ENCODE measurements at places on chromosomes 16 and 17. TPM values are rescaled to one million over a fixed set of nuclear protein-coding genes. Genes with fewer than 3 reads are reported as not detected.

GRCh38 chr16:85832570-85833218 is 33.2 kb downstream of the COX4I1 start:
- H3K4me1 ChIP-seq: no peaks in the 10 kb centered on the region
- H3K36me3 ChIP-seq: no peaks in the 10 kb centered on the region
- no peaks in the 10 kb centered on the region for H3K27me3 ChIP-seq
- H3K27ac ChIP-seq: no peak overlapping the region

DNA sequence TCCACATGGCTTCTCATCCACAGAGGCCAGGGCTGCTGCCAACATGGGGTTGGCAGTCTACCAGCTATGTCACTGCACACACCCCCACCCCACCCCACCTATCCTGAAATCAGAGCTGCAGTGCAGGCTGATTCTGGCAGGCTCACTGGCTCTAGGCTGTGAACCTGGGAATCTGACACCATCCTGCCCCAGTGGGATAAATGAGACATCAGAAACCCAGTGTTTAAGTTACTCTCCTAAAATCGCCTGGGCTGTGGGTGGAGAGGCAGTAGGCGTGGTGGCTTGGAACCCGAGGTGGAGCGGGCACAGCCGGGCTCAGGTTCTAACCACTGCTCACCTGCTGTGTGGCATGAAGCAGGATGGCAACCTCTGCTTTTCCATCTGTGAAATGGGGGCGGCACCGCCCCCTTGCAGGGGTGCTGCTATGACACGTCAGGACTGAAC is 5.6 kb downstream of the SLC38A8 start:
- no peaks in the 10 kb centered on the region for H3K4me1 ChIP-seq
- H3K27ac ChIP-seq: no peak overlapping the region
- no peak overlapping the region for H3K4me3 ChIP-seq

DNA sequence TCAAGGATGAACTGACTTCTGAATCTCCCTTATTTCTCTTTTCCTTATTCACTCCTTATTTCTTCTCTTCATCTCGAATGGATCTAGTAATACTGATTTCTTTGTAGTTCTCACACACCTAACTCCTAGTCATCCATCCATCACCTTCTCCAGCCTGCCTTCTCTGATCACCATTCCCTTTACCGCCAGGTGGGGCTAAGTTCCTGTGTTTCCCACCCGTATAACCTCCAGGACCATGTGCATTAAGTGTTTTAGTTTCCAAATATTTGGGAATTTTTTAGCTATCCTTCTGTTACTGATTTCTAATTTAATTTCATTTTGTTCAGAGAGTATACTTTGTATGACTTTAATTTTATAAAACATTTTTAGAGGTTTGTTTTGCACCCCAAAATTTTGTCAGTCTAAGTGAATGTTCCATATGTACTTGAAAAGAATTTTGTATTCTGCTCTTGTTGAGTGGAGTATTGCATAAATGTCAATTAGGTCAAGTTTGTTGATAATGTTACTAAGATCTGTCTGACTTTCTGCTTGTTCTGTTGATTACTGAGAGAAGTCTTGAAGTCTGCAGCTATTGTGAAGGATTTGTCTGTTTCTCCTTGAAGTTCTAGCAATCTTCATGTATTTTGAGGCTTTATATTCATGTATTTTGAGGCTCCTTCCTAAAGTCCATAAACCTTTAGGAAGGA is 8.8 kb downstream of the BPTF start:
- H3K27me3 ChIP-seq: no peaks in the 10 kb centered on the region
- no peaks in the 10 kb centered on the region for H3K4me1 ChIP-seq
- DNase-seq: no peak
- no peak overlapping the region for H3K4me3 ChIP-seq

DNA sequence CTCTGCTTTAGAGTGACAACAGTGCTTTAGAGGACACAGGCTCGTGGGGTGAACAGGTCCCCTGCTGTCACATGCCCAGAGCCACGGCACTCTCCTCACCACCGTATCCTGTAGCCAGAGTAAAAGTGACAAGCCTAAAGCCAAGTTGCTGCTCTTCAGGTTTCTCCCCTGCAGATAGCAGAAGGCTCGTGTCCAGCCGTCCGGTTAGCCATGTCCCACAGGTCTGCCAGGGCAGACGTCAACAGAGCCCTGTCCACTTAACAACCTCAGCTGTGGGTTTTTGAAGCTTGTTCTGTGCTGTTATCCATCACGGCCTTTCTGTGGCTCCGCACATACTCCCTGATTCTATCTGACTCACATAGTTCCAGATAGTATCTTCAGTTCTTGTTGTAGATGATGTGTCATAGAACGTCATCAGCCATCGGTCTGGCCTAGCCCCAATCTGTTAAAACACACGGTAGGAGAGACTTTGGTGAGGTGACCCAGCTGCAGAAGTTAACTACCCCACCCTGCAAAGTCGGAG is 100.7 kb downstream of the SOCS1 start:
- no peaks in the 10 kb centered on the region for H3K4me1 ChIP-seq
- no peak overlapping the region for H3K4me3 ChIP-seq
- H3K27ac ChIP-seq: no peak overlapping the region
- no peaks in the 10 kb centered on the region for H3K27me3 ChIP-seq
- H3K36me3 ChIP-seq: no peaks in the 10 kb centered on the region

GRCh38 chr17:82985973-82986372 is 93.4 kb upstream of the METRNL start:
- no peaks in the 10 kb centered on the region for H3K27me3 ChIP-seq
- H3K27ac ChIP-seq: no peak overlapping the region
- no peak for DNase-seq
- H3K4me1 ChIP-seq: no peaks in the 10 kb centered on the region
- H3K36me3 ChIP-seq: no peaks in the 10 kb centered on the region
- H3K4me3 ChIP-seq: no peak overlapping the region

DNA sequence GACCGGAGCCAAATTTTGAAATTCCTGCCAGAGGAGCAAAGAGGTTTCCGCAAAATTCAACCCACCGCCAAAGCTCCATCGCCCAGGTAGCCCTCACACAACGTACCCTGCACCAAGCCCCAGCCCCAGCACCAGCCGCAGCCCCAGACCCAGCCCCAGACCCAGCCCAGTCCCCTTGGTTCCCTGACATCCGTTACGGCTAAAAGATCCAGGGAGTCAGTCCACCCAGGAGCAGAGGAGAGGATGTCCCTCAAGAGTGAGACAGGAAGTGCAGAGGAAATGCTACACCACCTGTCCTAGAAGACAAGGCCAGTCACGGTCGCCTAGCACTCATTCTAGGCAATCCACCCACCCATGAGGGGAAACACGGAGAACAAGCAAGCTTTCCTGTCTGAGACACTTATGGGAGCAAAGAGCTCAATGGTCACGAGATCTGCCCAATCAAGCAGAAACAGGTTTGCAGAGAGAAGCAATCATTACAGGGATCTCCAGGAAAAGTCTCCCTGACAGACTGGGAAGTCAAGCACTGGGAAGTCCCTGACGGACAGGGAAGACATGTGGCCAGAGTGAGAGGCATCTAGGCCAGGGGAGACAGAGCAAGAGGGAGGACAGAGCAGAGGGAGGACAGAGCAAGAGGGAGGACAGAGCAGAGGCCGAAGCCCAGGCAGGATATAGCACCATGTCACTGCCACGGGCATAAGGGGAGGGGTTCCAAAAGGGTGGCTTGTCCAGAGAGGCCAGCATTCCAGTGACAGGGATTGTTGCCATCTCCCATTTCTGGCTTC is 15.0 kb upstream of the KCNJ18 start:
- H3K36me3 ChIP-seq: no peaks in the 10 kb centered on the region
- DNase-seq: peak; percentile 23
- no peak overlapping the region for H3K27ac ChIP-seq
- H3K4me3 ChIP-seq: no peak overlapping the region

- peaks cover 11% of the 10 kb centered on the region for H3K4me1 ChIP-seq
- peak; percentile 71 for DNase-seq
- H3K27ac ChIP-seq: no peak overlapping the region
- H3K4me3 ChIP-seq: no peak overlapping the region
- no peaks in the 10 kb centered on the region for H3K36me3 ChIP-seq
These were observed 51.2 kb upstream of the DHX40 start for GRCh38 chr17:59513934-59514841.

- no peaks in the 10 kb centered on the region for H3K27me3 ChIP-seq
- H3K4me1 ChIP-seq: peaks cover 6% of the 10 kb centered on the region
- no peaks in the 10 kb centered on the region for H3K36me3 ChIP-seq
- no peak overlapping the region for H3K27ac ChIP-seq
These were observed 22.7 kb upstream of the ASGR2 start for GRCh38 chr17:7137171-7137943.

GRCh38 chr17:39598047-39598481 is 9.7 kb downstream of the NEUROD2 start:
- H3K4me3 ChIP-seq: no peak overlapping the region
- no peaks in the 10 kb centered on the region for H3K36me3 ChIP-seq
- H3K4me1 ChIP-seq: no peaks in the 10 kb centered on the region
- H3K27me3 ChIP-seq: peaks cover 16% of the 10 kb centered on the region
- no peak for DNase-seq

DNA sequence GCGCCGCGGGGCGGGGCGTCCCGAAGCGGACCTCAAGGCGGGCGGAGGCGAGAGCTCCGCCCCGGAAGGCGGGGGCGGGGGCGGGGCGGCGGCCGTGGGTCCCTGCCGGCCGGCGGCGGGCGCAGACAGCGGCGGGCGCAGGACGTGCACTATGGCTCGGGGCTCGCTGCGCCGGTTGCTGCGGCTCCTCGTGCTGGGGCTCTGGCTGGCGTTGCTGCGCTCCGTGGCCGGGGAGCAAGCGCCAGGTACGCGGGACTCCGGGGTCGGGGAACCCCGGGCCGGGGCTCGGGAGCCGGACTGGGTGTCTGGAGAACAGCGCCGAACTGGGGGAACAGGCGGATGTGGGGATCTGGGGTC is at the start of gene TNFRSF12A:
Gene TNFRSF12A, plus strand, starts transcription at position 122 of the 357 bp plus-strand sequence. Its CDS starts 30 bp downstream, at position 152.
- H3K27me3 ChIP-seq: no peaks in the 10 kb centered on the region
- peak within 1 kb of the TSS; percentile 95 for H3K27ac ChIP-seq
- H3K4me3 ChIP-seq: peak within 1 kb of the TSS; percentile 78
- peak; percentile 86 for DNase-seq

DNA sequence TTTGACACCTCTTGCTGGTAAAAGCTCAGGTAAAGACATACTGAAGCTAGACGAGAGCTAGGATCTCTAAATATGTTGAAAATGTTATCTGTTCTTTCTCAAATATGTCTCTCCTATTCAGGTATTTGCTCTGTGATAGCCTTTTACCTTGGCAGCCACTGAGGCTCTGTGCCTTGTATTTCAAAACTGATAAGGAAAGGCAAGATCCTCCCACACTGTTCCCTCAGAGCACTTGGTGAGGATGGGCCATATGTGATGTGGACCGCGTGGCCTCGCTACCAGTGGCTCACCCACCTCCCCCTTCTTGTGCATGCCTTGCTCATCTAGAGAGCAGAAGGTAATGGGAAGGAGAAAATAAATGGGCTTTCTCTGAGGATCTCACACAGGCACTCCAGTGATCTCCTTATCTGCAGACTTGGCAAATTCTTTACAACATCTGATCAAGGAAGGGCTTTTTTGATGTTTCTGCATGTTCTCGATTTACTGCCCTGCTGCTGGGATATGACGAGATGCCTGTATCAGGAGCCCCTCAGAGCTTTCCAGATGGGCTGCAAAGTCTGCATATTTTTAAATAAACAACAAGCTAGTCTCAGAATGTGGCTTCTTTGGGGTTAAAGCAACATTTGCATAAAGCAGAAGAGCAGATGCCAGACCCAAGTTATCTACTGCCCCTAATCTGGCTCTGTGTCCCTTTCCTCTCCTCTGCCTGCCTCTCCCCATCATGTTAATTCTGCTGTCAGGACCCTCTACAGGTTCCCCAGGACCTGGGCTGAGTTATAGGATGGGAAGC is 16.9 kb downstream of the HOXB1 start:
- no peak for DNase-seq
- no peaks in the 10 kb centered on the region for H3K36me3 ChIP-seq
- no peaks in the 10 kb centered on the region for H3K27me3 ChIP-seq
- no peaks in the 10 kb centered on the region for H3K4me1 ChIP-seq
- H3K27ac ChIP-seq: no peak overlapping the region
- H3K4me3 ChIP-seq: no peak overlapping the region

GRCh38 chr17:7563115-7563869 is 1.6 kb downstream of the SENP3 start:
- no peak overlapping the region for H3K27ac ChIP-seq
- H3K4me3 ChIP-seq: no peak overlapping the region
- DNase-seq: no peak
- H3K4me1 ChIP-seq: peaks cover 46% of the 10 kb centered on the region

DNA sequence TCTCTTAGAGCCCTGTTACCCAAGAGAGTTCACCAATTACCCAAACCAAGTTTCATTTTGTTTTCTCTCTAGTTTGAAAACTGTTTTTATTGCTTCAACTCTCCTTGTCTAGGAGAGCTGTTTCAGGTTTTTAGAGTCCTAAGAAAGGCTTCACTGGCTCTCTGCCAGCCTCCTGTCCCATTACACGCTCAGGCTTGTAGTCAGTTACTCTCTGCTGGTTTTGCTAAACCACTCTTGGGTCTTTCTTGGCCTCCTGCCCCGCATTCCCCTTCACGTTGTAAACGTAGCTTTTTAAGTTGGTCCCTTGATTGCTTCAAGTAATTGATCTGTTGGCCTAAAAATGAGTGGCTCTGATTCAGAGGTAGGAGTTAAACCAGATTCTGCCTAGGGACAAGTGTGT is 529.1 kb downstream of the MAF start:
- no peak overlapping the region for H3K4me3 ChIP-seq
- no peak overlapping the region for H3K27ac ChIP-seq
- no peaks in the 10 kb centered on the region for H3K36me3 ChIP-seq
- H3K4me1 ChIP-seq: no peaks in the 10 kb centered on the region

GRCh38 chr17:79664930-79665737 is 54.3 kb upstream of the RBFOX3 start:
- no peak overlapping the region for H3K27ac ChIP-seq
- H3K4me1 ChIP-seq: peaks cover 3% of the 10 kb centered on the region
- peaks cover 2% of the 10 kb centered on the region for H3K27me3 ChIP-seq
- H3K4me3 ChIP-seq: no peak overlapping the region
- no peak for DNase-seq
- H3K36me3 ChIP-seq: no peaks in the 10 kb centered on the region

DNA sequence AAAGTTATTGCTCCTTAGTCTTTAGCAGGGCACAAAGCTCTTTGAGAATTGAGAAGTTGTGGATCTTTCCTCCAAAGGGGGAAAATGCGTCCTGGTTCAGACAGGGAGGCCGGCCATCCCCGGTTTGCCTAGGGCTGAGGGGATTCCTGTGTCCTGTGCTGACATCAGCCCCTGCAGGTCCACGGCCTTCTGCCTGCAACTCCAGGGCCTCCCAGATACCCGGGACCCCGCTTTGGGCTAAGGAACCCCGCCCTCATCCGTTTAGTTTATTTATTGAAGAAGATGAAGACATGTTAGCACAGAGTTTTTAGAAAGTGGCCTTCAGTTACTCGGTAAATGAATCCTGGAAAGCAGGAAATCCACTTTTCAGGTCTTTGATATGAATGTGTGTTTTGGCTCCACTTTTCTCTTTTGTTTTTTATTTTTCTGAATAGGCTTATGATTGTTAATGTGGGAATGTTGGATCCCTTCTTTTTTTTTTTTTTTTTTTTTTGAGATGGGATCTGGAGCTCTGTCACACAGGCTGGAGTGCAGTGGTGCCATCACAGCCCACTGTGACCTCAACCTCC is 65.6 kb downstream of the CRISPLD2 start:
- H3K4me1 ChIP-seq: no peaks in the 10 kb centered on the region
- no peak for DNase-seq
- no peak overlapping the region for H3K27ac ChIP-seq

ABCC11 gene
- total RNA-seq: 1.4 TPM

DOC2B gene
- total RNA-seq: 0.84 TPM

CHD9 gene
- 31.6 TPM for total RNA-seq

PLCG2 gene
- 21.6 TPM for total RNA-seq

NACA2 gene
- not detected for total RNA-seq

TBC1D3L gene
- total RNA-seq: 0.08 TPM

C16orf89 gene
- not detected for total RNA-seq

HSD17B1 gene
- 0.67 TPM for total RNA-seq
